Activated naive CD4-positive, alpha-beta T cell (primary cell): ENCODE measurements at places on chromosomes 12 and 14.

DNA sequence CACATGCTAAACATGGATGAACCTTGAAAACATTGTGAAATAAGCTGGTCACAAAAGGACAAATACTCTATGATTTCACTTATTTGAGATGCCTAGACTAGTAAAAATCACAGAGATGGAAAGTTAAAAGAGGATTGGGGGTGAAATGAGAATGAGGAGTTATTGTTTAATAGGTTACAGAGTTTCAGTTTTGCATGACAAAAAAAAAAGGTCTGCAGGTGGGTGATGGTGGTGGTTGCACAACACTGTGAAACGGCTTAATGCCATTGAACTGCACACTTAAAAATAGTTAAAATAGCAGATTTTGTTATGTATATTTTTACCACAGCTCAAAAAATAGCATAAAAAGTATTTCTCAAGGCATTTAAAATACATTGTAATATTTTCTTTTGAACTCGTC is 151.9 kb upstream of the NRXN3 start:
- DNase-seq: no peak

GRCh38 chr14:101227611-101228594 is 324.4 kb upstream of the RTL1 start:
- DNase-seq: no peak

DNA sequence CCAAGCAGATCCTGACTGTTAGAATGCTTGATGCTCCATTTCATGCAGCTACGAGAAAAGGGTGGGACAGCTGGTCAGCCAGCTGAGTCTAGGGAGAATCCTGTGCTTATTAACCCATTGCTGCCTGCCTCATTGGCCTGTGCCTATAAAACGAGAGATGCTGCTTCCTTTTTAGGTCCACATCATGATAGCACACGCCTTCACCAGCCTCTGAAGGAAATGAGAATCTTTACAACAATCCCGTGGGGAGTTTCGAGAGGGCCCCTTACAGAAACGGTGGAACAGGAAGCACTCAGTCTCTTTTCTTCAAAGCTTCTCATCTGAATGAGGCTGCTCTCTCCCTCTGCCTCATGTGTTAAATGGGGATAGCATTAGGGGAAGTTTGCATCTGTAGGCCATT is 147.3 kb upstream of the RFLNA start:
- DNase-seq: no peak

DNA sequence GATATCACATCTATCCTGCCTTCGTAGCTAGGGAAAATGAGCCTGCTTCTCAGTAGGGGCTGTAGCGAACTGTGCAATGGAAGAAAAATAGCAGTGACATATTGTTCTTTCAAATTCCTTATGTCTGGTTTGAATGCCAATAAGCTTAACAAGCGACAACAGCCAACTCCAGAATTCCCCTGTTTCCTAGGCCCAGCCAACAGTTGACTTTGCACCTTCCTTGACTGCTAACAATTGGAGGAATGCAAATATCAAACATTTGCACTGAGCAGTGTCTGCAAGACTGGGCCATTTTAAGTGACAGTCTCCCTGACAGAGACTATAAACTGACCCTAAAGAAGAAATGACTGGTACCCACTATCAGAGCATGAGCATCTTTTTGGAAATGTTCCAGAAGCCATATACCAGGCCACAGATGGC is 12.0 kb upstream of the SERPINA1 start:
- no peak for DNase-seq

DNA sequence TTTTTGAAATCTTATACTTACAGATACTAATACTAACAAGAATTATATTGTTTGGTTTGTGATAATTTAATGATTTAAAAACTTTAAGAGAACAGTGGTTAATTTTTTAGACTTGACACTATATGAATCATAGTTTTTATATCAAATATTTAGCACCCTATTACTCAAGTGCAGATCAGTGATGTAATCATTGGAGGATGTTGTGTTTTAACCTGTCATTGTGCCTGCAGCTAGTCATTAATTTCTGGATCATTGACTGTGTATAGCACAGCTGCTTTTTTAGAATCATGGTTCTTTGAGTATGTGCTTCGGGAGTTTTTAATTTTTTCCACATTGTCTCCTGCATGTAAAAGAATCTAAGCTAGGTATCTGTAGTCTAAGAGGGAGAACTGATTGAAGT is 17.3 kb downstream of the ARID4A start:
- DNase-seq: no peak
